OCI-LY7 (cell line): ENCODE measurements at places on chromosomes 4 and X. TPM values are rescaled to one million over a fixed set of nuclear protein-coding genes. Genes with fewer than 3 reads are reported as not detected.

The UCP1 gene
- total RNA-seq: not detected in 2 replicates

The HS6ST2 gene
- total RNA-seq: not detected in 2 replicates

The PLAC1 gene
- total RNA-seq: not detected in 2 replicates

The TBC1D8B gene
- 4.5 and 6.1 TPM in 2 replicates for total RNA-seq

The GAGE13 gene
- not detected in 2 replicates for total RNA-seq

The APELA gene
- total RNA-seq: not detected in 2 replicates
